H1 (cell line): ENCODE measurements at places on chromosomes 12 and 14. TPM values are rescaled to one million over a fixed set of nuclear protein-coding genes. Genes with fewer than 3 reads are reported as not detected.
A peak's percentile ranks its signal among the peaks of the same experiment; 100 is the strongest.

The CISTR gene
- total RNA-seq: not detected in 2 replicates

The GLS2 gene
- 14.5 and 16.9 TPM in 2 replicates for total RNA-seq

The RAD9B gene
- total RNA-seq: not detected in 2 replicates

GRCh38 chr14:31243860-31244259 is 36.3 kb upstream of the HECTD1 start:
- no peaks in the 10 kb centered on the region for H3K4me1 ChIP-seq
- H3K27me3 ChIP-seq: no peaks in the 10 kb centered on the region
- H3K4me3 ChIP-seq: no peak overlapping the region
- no peak overlapping the region for H3K27ac ChIP-seq
- no peak for DNase-seq

- H3K4me3 ChIP-seq: no peak overlapping the region
- no peaks in the 10 kb centered on the region for H3K4me1 ChIP-seq
- H3K27ac ChIP-seq: no peak overlapping the region
- no peaks in the 10 kb centered on the region for H3K27me3 ChIP-seq
- H3K36me3 ChIP-seq: no peaks in the 10 kb centered on the region
- no peak for DNase-seq
Measured at GRCh38 chr12:94135896-94136295, 12.5 kb upstream of the PLXNC1 start.

- H3K27ac ChIP-seq: no peak overlapping the region
- H3K36me3 ChIP-seq: no peaks in the 10 kb centered on the region
- DNase-seq: no peak
- no peak overlapping the region for H3K4me3 ChIP-seq
- H3K4me1 ChIP-seq: peaks cover 18% of the 10 kb centered on the region; the same call in 1 of the 2 replicates
Measured at GRCh38 chr14:94021416-94022157, 4.6 kb upstream of the OTUB2 start.

GRCh38 chr14:36275741-36276140 is 44.7 kb downstream of the MBIP start:
- no peak for DNase-seq
- no peaks in the 10 kb centered on the region for H3K36me3 ChIP-seq
- H3K4me3 ChIP-seq: no peak overlapping the region
- H3K4me1 ChIP-seq: peaks cover 15% of the 10 kb centered on the region
- H3K27me3 ChIP-seq: no peaks in the 10 kb centered on the region
- H3K27ac ChIP-seq: no peak overlapping the region

- H3K27me3 ChIP-seq: no peaks in the 10 kb centered on the region
- peak overlapping the region; percentile 76 for H3K4me3 ChIP-seq
- DNase-seq: no peak
Measured at GRCh38 chr14:60722357-60723115, 1.6 kb downstream of the SIX4 start.

GRCh38 chr14:20998139-20998538 is 954 bp upstream of the SLC39A2 start:
- no peak overlapping the region for H3K27ac ChIP-seq
- no peaks in the 10 kb centered on the region for H3K27me3 ChIP-seq
- no peak for DNase-seq

GRCh38 chr14:90717916-90718315 is 98.3 kb downstream of the TTC7B start:
- no peak overlapping the region for H3K27ac ChIP-seq
- no peak for DNase-seq
- no peaks in the 10 kb centered on the region for H3K27me3 ChIP-seq
- no peaks in the 10 kb centered on the region for H3K36me3 ChIP-seq
- H3K4me3 ChIP-seq: no peak overlapping the region
- peaks cover 8% of the 10 kb centered on the region; the same call in 1 of the 2 replicates for H3K4me1 ChIP-seq

GRCh38 chr14:19823765-19824164 is 20.2 kb downstream of the OR4N2 start:
- DNase-seq: no peak
- no peak overlapping the region for H3K27ac ChIP-seq
- H3K27me3 ChIP-seq: no peaks in the 10 kb centered on the region
- no peaks in the 10 kb centered on the region for H3K36me3 ChIP-seq

GRCh38 chr14:89276424-89276975 is 140.5 kb downstream of the FOXN3 start:
- DNase-seq: no peak
- no peak overlapping the region for H3K27ac ChIP-seq
- peaks cover 6% of the 10 kb centered on the region for H3K4me1 ChIP-seq
- no peak overlapping the region for H3K4me3 ChIP-seq
